ENCODE measurements at places on chromosomes 4 and X.

GRCh38 chrX:55107262-55107661, 18.4 kb downstream of the PAGE2 start:
- no peaks in the 10 kb centered on the region for H3K27me3 ChIP-seq
- no peak overlapping the region for H3K4me3 ChIP-seq
- no peak for DNase-seq
- no peaks in the 10 kb centered on the region for H3K4me1 ChIP-seq

- H3K4me1 ChIP-seq, result peaks cover 39% of the 10 kb centered on the region
- H3K4me3 ChIP-seq, result peak within 1 kb of the TSS; percentile 92
- peak within 1 kb of the TSS; percentile 86 for H3K27ac ChIP-seq
- peaks cover 14% of the 10 kb centered on the region for H3K27me3 ChIP-seq
- no peak for DNase-seq
- no peaks in the 10 kb centered on the region for H3K36me3 ChIP-seq
Measured at GRCh38 chr4:95548738-95549245, at the start of gene UNC5C. TSS of gene UNC5C (minus strand) at chr4:95548973.

DNA sequence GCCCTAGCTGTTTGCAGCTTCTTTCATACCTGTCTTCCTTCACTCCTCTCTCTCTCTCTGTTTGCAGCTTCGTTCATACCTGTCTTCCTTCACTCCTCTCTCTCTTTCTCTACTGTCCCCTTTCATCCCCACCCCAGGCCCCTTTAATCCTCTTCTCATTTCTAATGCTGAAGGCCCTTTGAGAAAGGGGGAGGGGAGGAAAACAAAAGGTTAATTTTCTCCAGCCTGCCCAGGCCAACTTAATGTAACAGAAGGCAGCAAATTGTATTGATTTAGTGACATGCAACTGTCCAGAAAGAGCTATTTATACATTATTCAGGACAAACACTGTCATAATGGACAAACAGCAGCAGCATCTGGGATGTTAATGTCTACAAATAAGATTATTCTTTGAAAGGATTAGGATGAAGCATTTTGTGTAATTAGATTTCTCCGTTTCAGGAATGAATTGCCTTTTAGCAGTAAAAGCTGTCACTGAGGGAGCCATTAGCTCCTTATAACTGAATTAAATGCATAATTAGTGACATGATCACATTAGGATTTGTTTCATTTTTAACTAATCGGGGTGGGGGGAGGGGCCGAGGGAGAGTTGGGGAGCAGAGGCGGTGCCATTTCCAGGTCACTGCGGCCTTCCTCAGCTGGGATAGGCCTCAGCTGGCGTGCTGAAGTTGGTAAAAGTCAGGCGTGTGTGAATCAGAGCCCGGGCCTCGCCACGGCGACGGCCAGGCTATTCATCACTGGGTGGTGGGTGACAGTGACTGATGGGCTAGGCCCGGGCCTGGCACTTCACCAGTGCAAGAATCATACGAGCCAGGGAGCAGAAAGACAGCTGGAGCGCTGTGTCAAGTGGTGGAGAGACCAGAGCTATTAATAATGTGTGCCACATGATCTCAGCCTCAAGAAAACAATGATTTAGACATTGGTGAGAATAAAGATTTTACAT, 174.5 kb downstream of the NKX6-1 start:
- H3K27me3 ChIP-seq, result peaks cover 8% of the 10 kb centered on the region
- peaks cover 24% of the 10 kb centered on the region for H3K4me1 ChIP-seq
- peak overlapping the region; percentile 92 for H3K27ac ChIP-seq
- peak; percentile 31 for DNase-seq
- H3K36me3 ChIP-seq, result no peaks in the 10 kb centered on the region

- no peak for DNase-seq
- H3K27ac ChIP-seq, result no peak overlapping the region
- no peaks in the 10 kb centered on the region for H3K36me3 ChIP-seq
- no peak overlapping the region for H3K4me3 ChIP-seq
Measured at GRCh38 chr4:111991163-111991562, 154.1 kb upstream of the FAM241A start.

- no peaks in the 10 kb centered on the region for H3K4me1 ChIP-seq
- H3K27me3 ChIP-seq, result no peaks in the 10 kb centered on the region
- H3K4me3 ChIP-seq, result no peak overlapping the region
Measured at GRCh38 chr4:38530486-38530885, 133.5 kb upstream of the KLF3 start.

DNA sequence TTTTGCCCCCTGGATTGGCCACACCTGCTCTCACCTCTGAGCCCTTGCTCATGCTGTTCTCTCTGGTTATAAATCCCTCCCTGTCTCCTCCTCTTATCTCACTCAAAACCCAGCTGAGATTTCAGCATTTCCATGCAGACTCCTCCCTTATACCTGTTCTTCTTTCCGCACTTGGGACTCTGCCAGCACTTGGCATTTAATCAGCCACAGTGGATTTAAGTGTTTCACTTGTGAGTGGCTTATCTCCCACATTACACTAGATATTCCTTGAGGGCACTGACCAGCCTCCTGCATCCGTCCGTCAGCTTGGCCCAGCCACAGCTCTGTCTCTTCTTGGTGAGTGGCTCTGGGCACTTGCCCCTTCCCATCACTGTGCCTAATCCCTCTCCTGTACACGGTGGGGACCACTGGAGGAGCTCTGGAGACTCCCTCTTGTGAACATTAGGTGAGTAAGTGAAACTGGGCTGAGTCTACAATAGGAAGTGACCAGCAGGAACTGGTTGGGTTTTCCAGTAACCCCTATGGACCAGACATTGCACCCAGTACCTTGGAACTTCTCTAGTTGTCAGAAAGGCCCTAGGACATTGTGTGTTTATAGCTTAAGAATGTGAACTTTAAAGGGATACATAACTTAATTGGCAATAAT, 19.9 kb downstream of the FGFBP1 start:
- peaks cover 2% of the 10 kb centered on the region for H3K27me3 ChIP-seq
- H3K4me1 ChIP-seq, result no peaks in the 10 kb centered on the region
- H3K36me3 ChIP-seq, result peaks cover 5% of the 10 kb centered on the region
- no peak overlapping the region for H3K27ac ChIP-seq

DNA sequence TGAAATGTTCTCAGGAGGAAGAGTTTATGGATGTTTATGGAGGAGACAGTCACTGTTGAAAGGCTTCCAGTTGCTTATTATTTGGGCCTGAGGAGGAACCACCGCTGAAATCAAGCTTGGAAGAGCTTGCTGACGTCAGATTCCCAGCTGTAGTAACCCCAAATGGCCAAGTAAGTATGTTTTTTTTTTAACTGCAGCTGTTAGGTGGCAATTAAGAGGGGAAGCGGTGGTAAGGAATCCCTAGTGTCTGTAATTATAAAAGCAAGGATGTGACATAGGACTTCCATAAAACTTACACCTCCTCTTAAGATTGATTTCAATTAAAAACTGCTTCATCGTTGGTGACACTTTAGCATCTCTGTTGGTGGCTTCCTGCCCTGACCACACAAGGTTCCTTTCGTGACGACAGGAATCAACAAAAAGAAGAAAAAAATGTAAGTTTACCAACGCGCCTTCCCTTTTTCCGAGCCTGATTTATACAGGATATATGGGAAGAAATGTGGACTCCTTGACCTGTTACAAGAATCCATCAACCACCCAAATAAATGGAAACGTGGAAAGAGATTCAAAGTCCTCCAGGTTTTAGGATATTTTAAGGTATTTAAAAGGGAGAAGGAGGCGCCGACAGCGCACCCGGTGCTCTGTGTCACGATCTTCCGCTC, 884 bp downstream of the RELL1 start:
- peaks cover 12% of the 10 kb centered on the region for H3K4me1 ChIP-seq
- peak overlapping the region; percentile 85 for H3K4me3 ChIP-seq
- H3K27me3 ChIP-seq, result peaks cover 4% of the 10 kb centered on the region
- peak overlapping the region; percentile 56 for H3K27ac ChIP-seq
- no peak for DNase-seq

DNA sequence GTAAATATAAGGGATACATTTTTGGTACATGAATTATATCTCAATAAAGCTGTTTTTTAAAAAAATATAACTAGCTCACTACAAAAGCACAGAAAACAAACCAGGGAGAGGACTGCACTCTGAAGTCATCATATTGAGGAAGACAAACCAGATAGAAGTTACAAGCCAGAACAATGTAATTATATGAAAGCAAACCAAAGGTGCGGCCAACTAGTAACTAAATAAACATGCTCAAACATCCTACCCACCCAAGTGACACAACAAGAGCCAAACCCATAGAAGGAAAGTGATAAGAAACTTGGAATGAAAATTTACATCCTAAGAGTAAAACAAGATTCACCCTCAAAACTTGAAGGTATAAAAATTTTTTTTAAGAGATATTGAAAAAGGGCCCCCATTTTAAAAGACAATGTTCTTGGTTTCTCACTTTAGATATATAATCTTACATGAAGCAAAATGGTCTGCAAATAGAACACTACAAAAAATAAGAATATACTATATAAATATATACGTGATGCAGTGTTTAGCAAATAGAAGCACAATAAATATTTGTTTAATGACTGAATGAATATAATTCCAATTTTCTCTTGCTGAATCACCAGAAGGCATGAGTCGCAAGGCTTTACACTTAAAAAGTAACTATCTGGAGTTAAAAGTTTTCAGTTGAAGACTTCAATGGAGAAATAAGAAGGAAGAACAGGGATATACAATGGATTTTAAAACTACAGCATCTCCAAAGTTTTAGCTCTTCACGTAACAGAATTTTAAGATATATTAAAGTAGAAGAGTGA, 4.0 kb upstream of the SH3D19 start:
- no peak overlapping the region for H3K4me3 ChIP-seq
- H3K27me3 ChIP-seq, result peaks cover 2% of the 10 kb centered on the region
- no peaks in the 10 kb centered on the region for H3K4me1 ChIP-seq
- no peaks in the 10 kb centered on the region for H3K36me3 ChIP-seq

GRCh38 chrX:44440006-44440405, 96.5 kb upstream of the EFHC2 start:
- no peaks in the 10 kb centered on the region for H3K36me3 ChIP-seq
- no peak for DNase-seq
- no peak overlapping the region for H3K27ac ChIP-seq
- H3K4me3 ChIP-seq, result no peak overlapping the region

GRCh38 chr4:140809676-140810075, 53.5 kb upstream of the TBC1D9 start:
- no peak overlapping the region for H3K4me3 ChIP-seq
- DNase-seq, result no peak
- H3K27ac ChIP-seq, result no peak overlapping the region
- H3K36me3 ChIP-seq, result no peaks in the 10 kb centered on the region

- H3K4me1 ChIP-seq, result no peaks in the 10 kb centered on the region
- H3K4me3 ChIP-seq, result peak overlapping the region; percentile 91
- no peak for DNase-seq
- no peak overlapping the region for H3K27ac ChIP-seq
Measured at GRCh38 chr4:147480502-147480890, 401 bp upstream of the EDNRA start.

DNA sequence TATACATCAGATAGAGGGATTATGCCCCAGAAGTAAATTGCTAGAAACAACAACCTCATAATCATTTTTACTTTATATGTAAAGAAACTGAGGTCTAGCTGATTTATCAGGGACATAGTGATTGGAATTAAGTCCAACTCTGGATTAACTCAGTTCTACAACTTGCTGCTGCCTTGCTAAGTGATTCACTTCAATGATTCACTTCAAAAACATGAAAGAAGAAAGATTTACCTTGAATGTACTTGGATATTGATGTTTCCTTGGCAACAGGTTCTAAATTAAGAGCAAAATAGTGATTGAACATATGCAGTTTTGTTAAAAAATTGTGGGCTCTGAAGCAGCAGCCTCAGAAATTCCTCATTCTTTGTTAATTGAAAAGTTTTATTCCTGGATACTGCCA, 99.8 kb upstream of the H2AZ1 start:
- H3K36me3 ChIP-seq, result no peaks in the 10 kb centered on the region
- H3K4me1 ChIP-seq, result no peaks in the 10 kb centered on the region
- peaks cover 4% of the 10 kb centered on the region for H3K27me3 ChIP-seq
- H3K4me3 ChIP-seq, result no peak overlapping the region

GRCh38 chrX:7109838-7110793, 37.4 kb upstream of the STS start:
- H3K27me3 ChIP-seq, result peaks cover 3% of the 10 kb centered on the region
- peak overlapping the region; percentile 96 for H3K27ac ChIP-seq
- H3K36me3 ChIP-seq, result no peaks in the 10 kb centered on the region
- peaks cover 19% of the 10 kb centered on the region for H3K4me1 ChIP-seq
- H3K4me3 ChIP-seq, result peak overlapping the region; percentile 42

- no peaks in the 10 kb centered on the region for H3K4me1 ChIP-seq
- no peak for DNase-seq
- H3K27me3 ChIP-seq, result no peaks in the 10 kb centered on the region
- H3K36me3 ChIP-seq, result no peaks in the 10 kb centered on the region
- no peak overlapping the region for H3K27ac ChIP-seq
- no peak overlapping the region for H3K4me3 ChIP-seq
Measured at GRCh38 chr4:69167300-69167699, 47.2 kb downstream of the UGT2B11 start.

DNA sequence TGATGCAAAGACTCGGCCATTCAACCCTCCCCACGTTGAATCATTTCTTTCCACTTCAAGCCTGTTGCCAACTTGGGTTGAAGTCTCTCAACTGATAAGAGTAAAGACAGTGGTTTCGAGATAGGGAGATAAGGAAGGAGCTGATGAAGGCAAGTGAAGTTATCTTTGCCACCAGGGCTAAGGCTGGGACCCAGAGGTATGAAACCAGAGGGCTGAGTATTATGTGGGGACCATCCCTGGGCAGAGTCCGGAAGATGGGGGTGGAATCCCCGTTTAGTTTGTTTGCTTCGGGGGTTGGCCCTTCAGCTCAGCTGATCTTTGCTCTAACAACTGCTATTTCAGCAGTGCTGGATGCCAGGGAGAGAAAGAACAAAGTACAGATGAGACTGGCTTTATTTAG, 2.3 kb upstream of the XPNPEP2 start:
- no peak overlapping the region for H3K4me3 ChIP-seq
- H3K4me1 ChIP-seq, result no peaks in the 10 kb centered on the region
- H3K36me3 ChIP-seq, result no peaks in the 10 kb centered on the region
- H3K27me3 ChIP-seq, result peaks cover 7% of the 10 kb centered on the region

DNA sequence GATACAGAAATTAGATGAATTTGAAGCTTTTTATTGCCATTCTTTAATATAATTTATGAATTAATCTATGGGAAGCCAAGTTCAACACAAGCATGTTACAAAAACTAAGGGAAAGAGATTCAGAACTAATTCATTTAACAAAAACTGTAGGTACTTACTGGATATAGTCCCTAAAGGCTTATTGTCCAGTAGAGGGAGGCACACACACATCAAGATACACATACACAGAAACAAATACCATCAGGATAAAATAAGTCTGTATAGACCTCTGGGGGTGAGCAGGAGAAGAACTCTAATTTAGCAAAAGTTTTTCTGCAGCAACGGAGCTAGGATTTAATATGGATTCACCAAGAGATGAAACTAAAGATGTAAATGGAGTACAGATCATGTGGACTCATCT, 83.0 kb upstream of the IL13RA1 start:
- H3K27ac ChIP-seq, result no peak overlapping the region
- H3K27me3 ChIP-seq, result peaks cover 2% of the 10 kb centered on the region
- no peak overlapping the region for H3K4me3 ChIP-seq
- DNase-seq, result no peak

GRCh38 chr4:112897543-112897942, 151.9 kb upstream of the ANK2 start:
- H3K4me1 ChIP-seq, result peaks cover 76% of the 10 kb centered on the region
- H3K4me3 ChIP-seq, result peak overlapping the region; percentile 74
- H3K27ac ChIP-seq, result peak overlapping the region; percentile 98

Measured in glutamatergic neuron (in vitro differentiated cells).